ENCODE measurements at places on chromosomes 5 and 9.
A peak's percentile ranks its signal among the peaks of the same experiment; 100 is the strongest.

GRCh38 chr5:84130006-84130580, 254.6 kb downstream of the EDIL3 start:
- no peak for DNase-seq

GRCh38 chr5:107500840-107501239, 169.9 kb downstream of the EFNA5 start:
- DNase-seq = no peak

GRCh38 chr5:55600497-55601203, 65.9 kb upstream of the PLPP1 start:
- no peak for DNase-seq

DNA sequence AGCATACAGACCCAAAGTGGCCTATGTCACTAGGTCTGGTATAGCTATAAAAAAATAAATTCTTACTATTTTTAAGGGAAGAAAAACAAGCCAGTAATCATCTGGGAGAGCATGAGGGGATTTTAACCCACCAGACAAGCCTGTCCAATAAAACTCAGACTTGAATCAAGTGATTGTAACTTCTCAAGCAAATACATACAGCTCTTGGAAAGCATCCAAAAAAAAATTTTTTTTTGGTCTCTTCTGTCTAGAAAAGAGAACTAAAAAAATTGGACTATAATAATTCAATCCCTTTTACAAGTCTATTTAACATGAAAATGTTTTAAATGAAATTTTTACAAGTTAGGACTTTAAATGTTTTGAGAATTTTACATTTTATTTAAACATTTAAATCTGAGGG, 61.7 kb downstream of the FBXL17 start:
- DNase-seq = no peak

GRCh38 chr5:72268753-72269410, 51.2 kb downstream of the MRPS27 start:
- DNase-seq = peak; percentile 35

GRCh38 chr5:84088996-84089395, 295.7 kb downstream of the EDIL3 start:
- DNase-seq = no peak

Data from activated CD4-positive, alpha-beta T cell treated with anti-CD3 and anti-CD28 coated beads for 24 hours (primary cell).